Left cardiac atrium (tissue), 4 donors: ENCODE measurements at places on chromosomes 7 and 10. TPM values are rescaled to one million over a fixed set of nuclear protein-coding genes. Genes with fewer than 3 reads are reported as not detected.
A peak's percentile ranks its signal among the peaks of the same experiment; 100 is the strongest.

GRCh38 chr10:96017191-96017687 lies 26.1 kb upstream of the CCNJ start:
- DNase-seq, result no peak

Gene DDC
- not detected for total RNA-seq

DNA sequence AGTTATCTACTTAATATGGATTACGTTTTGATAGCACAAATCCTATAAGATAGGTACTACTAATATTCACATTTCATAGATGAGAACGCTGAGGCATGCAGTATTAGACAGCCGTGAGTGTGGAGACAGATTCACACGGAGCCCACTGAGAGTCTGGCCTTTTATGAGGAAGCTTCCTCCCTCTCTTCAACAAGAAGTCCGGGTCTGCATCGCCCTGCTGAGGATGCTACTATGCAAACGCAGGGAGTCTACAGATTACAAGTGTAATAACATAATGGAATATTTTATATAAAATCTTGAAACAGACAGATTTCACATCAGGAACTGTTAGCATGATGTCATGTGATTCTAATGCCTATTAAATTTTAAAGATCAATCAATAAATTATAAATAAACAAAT lies 255.9 kb upstream of the GLI3 start:
- DNase-seq, result no peak

DNA sequence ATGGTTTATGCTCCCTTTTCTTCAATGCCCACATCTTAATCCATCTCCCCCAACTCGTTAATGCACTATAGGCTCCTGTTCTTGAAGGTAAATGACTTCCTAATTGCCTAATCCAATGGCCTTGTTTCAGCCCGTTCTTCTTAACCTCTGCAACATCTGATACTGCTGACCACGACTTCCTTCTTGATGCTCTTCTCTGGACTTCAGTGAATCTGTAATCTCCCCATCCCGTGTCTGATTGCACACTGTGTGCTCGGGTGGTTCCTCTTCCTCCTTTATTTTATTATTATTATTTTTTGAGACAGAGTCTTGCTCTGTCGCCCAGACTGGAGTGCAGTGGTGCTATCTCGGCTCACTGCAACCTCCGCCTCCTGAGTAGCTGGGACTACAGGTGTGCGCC lies 58.9 kb downstream of the HIPK2 start:
- no peak for DNase-seq

Gene BMPR1A
- total RNA-seq, result 56.8 TPM

Gene MBL2
- total RNA-seq, result not detected

Gene NXPH1
- not detected for total RNA-seq

Gene CPA2
- not detected for total RNA-seq

Gene ADAM22
- 3.1 TPM for total RNA-seq

DNA sequence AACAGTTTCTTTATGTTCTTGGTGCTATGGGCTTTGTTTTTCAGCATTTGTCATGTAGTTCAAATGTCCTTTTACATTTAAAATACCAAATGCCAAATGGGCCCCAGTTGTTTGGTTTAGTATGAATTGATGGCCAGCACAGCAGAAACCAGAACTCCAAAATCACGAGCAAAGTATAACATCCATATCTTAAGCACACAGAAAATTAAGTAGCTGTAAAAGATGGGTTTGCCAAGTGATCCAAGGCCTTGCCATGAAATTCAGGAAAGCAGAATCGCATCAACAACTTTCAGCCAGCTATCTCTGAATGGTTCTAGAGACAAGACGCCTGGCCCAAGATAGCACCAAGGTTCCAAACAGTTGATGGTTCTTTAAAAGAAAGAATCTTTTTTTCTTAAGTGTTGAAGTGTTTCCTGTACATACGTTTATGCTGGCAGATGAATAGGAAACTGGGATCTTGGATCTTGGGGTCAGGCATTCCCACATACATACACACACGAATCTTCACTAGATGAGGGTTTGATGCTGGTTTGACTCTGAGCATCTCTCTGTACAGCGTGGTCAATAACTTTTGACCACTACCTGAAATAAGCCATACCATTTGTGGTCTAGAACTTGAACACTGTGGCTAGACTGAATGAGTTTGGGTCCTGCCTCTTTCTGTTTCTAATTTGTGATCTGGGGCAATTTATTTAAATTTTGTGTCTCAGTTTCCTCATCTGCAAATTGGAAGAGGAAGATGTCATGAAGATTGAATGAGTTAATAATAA lies 711.8 kb downstream of the KCNMA1 start:
- no peak for DNase-seq

DNA sequence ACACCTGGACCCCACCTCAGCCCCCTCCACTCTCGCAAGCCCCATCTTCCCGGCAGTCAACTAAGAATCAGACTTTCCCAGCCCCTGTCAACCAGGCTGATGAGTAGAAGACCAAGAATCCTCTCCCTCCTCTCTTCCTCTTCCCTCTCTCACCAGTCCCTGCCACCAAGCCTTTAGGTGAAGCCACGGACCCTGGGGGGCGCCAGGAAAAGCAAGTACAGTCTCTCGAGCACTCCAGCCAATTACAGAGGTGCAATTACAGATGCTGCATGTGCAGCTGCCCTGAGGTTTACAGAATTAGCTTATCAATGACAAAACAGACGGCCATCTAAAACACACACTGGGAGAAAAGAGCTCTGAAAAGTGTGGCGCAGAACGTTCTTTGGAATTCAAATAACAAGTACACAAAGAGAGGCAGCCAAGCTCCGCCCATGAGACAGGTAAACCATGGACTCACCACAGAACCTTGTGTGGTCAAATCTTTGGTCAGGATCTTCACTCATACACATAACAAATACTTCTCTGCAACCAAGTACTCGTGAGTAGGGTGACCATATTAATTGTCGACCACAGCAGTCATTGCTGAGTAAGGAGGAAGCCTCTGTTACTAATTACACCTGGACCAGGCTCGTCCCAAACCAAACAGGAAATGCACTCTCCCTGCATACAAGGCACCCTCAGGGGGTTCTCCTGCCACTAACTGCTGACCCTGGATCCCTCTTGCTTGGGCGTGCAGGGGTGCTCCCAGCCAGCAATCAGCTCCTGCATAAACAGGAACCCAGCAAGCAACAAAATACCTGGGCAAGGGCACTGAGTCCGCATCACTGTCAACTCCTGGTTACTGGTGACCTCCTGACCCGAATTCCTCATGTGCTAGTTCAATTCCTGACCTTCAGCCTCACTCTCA lies 189.2 kb downstream of the FAM107B start:
- no peak for DNase-seq

GRCh38 chr7:2641406-2642393 lies 9.9 kb downstream of the TTYH3 start:
- DNase-seq, result peak; percentile 94

GRCh38 chr10:73809061-73809818 lies 2.2 kb downstream of the NDST2 start:
- no peak for DNase-seq

DNA sequence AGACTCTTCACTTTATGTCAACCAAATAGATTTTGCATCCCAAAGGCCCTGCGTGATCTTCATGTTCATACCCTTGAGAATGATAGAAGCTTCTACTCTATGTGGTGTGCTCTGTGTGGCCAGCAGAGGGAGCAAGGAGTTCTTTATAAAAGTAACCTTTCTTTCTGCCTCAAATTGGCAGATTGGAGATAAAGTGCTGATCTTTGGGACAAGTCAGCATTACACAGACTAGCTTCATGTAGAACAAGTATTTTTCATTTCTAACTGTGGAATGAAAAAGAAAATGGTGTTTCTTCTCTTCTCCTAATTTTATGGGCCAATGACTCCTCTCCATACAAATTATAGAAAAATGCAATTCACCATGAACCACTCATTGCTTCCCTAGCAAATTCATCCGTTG lies 1214.1 kb downstream of the SORCS1 start:
- DNase-seq, result peak; percentile 54

Gene NUPR2
- not detected for total RNA-seq

DNA sequence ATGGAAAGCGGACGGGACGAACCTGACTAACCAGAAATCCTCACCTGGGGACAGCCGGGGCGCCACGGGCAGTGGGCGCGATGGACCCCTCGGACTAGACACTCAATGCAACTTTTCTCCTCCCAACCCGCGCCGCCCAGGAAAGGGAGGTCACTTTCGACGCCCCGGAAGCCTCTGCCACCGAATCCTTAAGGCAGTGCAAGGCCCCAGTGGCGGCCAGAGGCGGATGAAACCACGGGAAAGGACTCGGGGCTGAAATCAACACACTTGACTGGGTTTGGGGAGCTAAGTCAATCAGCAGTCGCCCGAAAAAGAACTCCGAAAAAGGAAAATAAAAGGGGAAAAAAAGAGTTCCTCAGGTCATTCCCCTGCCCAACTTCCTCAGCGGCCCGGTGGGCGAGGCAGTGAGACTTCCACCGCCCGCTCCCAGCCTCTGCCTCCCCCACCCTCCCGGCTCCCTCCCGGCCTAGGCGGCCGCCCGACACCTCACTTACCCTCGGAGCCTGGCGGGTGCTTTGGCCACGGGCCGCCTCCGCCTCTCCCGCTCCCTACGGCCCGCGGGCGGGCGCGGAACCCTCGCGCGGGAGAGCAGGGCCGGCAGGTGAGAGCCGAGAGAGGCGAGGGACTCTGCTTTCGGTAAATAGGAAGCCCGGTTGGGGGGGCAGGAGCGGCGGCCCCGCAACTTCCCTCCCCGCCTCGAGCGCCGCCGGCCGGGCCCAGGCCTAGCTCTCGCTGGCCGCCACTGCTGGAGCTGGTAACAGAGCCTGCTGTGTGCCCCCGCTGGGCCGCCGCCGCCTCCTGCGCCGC lies 518 bp downstream of the WAPL start:
- peak; percentile 61 for DNase-seq

Gene EFCAB10
- not detected for total RNA-seq

GRCh38 chr7:151416941-151417315 lies 7.1 kb upstream of the WDR86 start:
- no peak for DNase-seq

GRCh38 chr10:55870186-55870585 lies 490.9 kb downstream of the ZWINT start:
- no peak for DNase-seq

- peak; percentile 40 for DNase-seq
Measured at GRCh38 chr10:100827819-100828737, 82.7 kb downstream of the PAX2 start.

- DNase-seq, result no peak
Measured at GRCh38 chr7:158470336-158470735, 117.3 kb downstream of the PTPRN2 start.

Gene NODAL
- total RNA-seq, result not detected

- no peak for DNase-seq
Measured at GRCh38 chr7:23486002-23486773, 15.9 kb upstream of the IGF2BP3 start.

DNA sequence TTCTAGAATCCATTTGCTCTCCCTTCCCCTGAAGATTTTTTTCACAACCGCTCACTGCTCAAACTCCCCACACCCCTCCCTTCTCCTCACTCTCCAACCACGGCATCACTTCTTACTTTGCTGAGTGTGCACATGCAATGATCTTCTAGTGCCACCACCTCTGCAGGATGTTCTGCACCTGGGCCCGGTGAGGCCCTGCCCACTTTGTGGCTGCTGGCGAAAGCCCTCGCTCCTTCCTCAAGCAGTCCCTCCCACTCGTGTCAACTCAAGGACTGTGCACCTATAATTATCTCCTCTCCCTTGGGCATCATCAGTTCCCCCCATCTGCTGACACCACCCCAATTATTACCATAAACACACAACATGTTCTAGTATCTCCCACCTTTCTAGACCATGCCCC lies 91.0 kb upstream of the LANCL2 start:
- no peak for DNase-seq

Gene MXI1
- total RNA-seq, result 38.7 TPM

Gene FOXI2
- not detected for total RNA-seq

GRCh38 chr10:79336276-79336675 lies 11.0 kb upstream of the PPIF start:
- no peak for DNase-seq

- no peak for DNase-seq
Measured at GRCh38 chr10:119468542-119469324, 73.8 kb downstream of the RGS10 start.

Gene INHBA
- total RNA-seq, result 15.4 TPM

DNA sequence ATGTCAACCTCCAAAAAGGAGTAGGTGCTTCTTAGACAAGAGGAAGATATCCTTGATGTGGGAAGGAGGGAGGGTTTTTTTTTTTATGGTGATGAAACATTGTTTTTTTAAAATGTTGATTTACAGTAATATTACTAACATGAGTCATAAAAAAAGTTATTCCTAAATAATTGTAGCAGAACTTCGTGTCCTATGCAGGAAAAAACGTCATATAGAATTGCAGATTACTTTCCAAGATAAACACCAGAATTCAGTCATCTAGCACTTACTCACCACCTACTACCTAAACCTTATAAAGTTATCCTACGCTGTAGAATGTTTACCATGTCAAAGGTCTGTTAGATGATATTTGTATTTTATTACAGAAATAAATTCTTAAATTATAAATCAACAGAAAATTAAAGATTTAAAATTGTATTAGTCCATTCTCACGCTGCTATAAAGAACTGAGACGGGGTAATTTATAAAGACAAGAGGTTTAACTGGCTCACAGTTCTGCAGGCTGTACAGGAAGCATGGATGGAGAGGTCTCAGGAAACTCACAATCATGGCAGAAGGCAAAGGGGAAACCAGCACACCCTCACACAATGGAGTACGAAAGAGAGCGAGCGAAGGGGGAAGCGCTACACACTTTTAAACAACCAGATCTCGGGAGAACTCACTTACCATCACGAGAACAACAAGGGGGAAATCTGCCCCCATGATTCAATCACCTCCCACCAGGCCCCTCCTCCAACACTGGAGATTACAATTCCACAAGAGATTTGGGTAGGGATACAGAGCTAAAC lies 105.2 kb upstream of the NEBL start:
- DNase-seq, result no peak

GRCh38 chr7:127799535-127800305 lies 147.7 kb downstream of the SND1 start:
- DNase-seq, result no peak

DNA sequence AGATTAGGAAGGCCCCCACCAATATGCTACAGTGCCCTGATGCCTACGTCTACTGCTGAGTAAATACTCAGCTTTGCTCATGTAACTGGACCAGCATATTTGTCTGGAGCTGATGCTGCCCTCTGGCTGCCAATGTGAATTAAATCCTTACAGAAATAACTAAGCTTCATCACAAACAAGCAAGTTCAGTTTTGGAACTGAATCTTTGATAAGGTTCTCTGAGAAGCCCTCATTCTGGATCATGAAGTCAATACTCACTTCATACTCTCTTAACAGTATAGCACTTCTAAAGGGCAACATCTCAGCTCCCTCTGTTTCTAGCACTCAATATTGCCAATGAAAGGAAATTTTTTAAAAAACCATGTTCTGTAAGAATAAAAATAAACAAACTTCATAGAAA lies 246.7 kb downstream of the ETV1 start:
- peak; percentile 22 for DNase-seq

- DNase-seq, result no peak
Measured at GRCh38 chr10:26556748-26557640, 118.9 kb downstream of the APBB1IP start.

Gene CALD1
- 194 TPM for total RNA-seq

DNA sequence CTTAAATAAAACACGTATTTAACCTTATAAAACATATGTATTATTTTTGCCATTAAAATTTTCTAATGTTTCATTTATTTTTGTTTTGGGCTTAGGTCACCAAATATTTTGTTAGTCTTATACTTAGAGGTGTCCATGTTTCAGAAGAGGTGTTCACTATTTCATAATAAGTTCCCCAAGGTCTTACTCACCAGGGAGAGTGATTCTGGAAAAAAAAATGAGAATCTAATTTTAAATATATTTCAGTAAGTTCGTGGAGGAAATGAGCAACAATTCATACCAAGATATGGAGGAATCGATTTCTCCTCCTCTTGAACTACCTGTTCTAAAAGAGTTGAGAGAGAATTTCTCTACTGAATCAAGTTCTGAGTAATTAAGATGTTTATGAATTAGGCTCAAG lies 271.6 kb upstream of the SLC26A5 start:
- no peak for DNase-seq

Gene SLC13A1
- total RNA-seq, result not detected
